Left renal cortex interstitium (tissue), 4 donors: ENCODE measurements at places on chromosomes 6 and 20. TPM values are rescaled to one million over a fixed set of nuclear protein-coding genes. Genes with fewer than 3 reads are reported as not detected.

DNA sequence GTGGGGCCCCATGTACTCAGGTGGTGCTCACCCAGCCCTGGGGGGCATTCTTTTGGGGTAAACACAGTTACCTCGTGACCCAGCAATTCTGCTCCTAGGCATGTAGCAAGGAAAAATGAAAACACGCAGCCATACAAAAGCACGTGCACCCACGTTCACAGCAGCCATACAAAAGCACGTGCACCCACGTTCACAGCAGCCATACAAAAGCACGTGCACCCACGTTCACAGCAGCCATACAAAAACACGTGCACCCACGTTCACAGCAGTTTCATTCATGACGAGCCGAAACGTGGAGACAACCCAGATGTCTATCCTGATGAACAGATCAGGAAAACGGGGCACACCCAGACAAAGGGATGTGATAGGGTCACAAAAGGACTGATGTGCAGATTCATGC lies 57.1 kb downstream of the YTHDF1 start:
- no peak for DNase-seq

DNA sequence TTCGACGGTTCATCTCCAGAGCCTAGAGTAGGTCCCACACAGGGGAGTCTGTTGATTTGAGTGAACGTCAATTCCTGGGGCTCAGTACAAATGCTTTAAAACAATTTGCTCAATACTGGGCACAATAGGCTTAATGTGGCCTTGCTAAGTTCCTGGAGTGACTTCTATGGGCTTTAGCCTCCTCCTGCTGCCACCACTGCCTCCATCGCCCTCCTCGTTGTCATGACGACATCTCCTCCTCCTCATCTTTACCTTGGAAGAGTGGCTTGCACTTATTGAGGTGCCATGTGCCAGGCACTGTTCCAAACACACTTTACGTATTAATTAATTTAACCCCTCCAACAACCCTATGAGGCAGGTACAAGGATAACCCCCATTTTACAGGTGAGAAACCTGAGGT lies 11.8 kb upstream of the ZMYND8 start:
- no peak for DNase-seq

DNA sequence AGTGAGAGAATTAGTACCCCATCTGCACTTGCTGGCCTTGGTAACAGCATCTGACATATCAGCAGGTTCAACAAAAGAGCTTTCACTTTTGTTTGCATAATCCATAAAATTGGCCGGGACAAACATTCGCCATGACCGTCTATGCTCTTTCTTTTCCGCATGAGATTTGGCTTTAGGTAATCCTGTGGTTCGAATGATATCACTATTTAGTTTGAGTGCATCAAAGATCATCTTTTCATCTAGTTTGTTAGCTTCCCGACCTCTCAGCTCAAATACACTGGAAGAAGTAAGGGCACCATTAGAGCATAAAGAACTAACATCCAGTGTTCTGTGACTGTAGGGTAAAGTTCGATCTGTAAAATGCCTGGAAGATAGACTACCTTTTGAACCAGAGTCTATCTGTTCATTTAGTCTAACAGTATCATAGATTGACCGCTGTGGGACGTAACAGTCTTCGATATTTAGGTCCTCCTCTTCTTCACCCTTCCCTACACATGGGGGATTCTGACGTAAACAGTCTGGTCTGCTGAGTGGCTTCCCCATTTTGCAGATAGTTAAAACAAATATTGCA lies 101.6 kb downstream of the DST start:
- DNase-seq = no peak

DNA sequence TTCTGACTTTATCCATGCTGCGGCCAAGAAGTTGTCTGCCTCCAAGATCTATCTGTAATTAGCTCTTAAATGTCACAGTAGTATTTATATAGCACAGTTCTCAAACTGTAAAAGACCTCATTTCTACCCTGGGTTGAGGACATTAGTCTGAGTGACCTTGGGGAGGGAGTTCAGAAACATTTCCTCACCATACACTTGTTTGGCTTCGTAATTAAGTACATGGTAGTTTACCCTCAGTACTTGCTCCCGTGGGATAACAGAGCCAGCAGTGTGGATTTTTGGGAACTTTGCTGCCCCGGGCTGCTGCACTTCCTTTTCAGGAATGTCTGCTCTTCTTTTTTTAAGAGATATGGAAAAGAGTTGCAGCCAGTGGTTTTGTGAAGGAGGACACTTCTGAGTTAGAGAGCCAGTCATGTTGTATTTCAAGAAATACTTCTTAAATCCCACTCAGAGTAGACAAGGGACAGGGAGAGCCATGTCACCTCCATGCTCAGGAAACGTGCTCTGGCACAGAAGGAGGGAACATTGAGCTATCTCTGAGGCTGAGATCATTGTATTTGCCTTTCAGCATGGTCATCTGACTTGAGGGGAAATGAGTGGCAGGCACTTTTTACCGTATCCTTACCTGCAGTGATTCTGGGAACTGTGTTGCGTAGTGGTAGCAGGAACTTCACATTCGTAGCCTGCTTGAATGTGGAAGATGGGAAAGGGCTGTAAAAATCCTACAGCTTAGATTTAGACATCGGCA lies 33.6 kb downstream of the RPRD1B start:
- no peak for DNase-seq

GRCh38 chr6:119676961-119677360 lies 327.4 kb upstream of the MAN1A1 start:
- DNase-seq = no peak

DNA sequence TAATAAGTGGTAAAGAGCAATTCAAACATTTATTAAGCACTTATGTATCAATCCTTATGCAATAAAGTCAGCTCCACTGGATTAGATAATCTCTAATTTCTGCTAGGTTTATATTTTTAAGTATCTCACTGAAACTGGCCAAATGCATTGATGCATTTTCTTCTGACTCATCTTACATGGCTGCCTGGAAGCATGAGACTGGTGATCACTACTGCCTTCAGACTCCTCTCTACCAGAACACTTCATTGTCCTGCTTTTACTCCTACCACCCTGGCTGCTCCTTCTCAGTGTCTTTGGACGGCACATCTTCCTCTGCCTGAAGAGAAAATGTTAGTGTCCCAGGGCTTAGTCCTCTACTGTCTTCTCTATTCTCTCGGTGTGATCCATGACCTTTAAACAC lies 7.4 kb downstream of the CEP85L start:
- DNase-seq = no peak

- DNase-seq = no peak
These were observed 87.2 kb downstream of the ADAT2 start for GRCh38 chr6:143363299-143363698.

- no peak for DNase-seq
These were observed 84.2 kb upstream of the ZNFX1 start for GRCh38 chr20:49361862-49362660.

DNA sequence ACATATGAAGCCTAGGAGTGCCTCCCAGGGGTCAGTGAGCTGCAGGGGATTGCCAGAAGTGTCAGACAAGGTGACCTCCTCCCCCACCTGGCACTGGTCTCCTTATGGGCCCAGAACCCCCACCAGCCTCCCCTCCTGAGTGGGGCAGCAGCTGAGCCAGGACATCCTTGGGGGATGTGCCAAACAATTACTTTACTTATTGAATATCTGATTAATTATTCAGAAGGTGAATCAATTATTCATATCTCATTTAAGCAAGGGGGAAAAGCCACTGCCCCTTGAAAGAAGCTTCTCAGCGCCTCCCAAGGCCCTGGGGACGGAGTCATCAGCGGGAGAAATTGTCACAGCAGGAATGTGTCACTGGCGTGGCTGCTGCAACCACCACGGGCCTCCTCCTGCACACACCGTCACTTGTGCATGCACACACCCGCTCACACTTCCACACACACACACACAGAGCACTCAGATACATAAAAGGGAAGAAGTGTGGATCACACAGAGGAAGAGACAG lies 123.4 kb upstream of the MAFB start:
- no peak for DNase-seq

DNA sequence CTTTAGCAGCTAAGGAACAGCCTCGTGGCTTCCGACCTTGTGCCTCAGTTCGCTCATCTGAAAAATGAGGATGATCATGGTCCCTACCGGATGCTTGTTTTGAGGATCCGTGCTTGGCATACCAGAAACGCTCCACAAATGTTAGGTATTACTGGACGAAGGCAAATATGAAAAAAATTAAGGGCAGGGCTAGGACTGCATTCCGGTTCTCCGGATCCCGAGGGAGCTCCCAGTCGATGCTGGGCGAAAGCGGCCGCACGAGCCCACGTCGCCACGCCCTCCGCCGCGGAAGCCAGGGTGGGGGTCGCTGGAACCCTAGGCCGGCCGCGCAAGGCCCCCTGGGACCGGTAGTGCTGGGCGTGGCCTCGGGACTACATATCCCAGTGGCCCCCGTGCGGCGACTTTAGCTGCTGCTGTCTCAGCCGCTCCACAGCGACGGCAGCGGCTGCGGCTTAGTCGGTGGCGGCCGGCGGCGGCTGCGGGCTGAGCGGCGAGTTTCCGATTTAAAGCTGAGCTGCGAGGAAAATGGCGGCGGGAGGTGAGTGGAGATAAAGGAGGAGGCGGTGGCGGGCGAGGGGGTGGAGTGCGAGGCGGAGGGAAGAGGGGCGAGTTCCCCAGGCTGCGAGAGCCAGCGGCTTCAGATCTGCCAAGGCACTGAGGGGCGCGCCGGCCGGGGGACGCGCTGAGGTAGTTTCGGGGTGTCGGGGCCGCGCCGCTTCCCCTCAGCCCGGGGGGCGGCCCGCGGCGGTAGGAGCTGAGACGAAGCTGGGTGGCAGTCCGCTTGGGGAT lies at the start of gene NCOA3:
Gene NCOA3 (plus strand): TSS at position 406 of the 789 bp plus-strand sequence. CDS start 120,361 bp downstream, outside the sequence.
- peak; percentile 93 for DNase-seq

- no peak for DNase-seq
These were observed 52.9 kb downstream of the EDN1 start for GRCh38 chr6:12343122-12343439.

- no peak for DNase-seq
These were observed 40.4 kb upstream of the SGK1 start for GRCh38 chr6:134358320-134358719.

DNA sequence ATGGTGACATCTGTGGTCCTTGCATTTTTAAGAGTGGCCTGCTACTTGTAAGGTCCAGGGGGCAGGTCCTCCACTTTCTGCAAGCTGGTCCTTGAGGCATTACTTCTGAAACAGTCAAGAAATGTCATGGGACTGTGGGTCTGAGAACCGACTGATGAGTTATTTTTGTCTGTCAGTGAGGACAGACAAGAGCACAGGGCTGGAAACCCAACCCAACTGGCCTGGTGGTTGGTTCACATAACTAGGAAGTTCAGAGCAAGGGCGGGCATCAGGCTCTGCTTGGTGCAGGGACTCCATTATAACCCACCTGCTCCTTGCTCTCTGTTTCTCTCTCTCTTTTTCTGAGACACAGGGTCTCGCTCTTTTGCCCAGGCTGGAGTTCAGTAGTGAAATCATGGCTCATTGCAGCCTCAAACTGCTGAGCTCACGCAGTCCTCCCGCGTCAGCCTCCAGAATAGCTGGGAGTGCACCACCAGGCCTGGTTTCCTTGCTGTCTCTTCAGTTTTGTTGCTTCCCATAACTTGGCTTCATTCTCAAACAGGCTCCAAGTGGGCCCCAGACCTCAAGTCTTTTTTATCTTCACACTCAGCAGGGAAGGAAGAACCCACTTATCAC lies 9.2 kb downstream of the CST3 start:
- DNase-seq = no peak

GRCh38 chr6:6781873-6782227 lies 193.3 kb downstream of the LY86 start:
- DNase-seq = no peak

GRCh38 chr6:40410821-40411220 lies 176.3 kb downstream of the LRFN2 start:
- no peak for DNase-seq

DNA sequence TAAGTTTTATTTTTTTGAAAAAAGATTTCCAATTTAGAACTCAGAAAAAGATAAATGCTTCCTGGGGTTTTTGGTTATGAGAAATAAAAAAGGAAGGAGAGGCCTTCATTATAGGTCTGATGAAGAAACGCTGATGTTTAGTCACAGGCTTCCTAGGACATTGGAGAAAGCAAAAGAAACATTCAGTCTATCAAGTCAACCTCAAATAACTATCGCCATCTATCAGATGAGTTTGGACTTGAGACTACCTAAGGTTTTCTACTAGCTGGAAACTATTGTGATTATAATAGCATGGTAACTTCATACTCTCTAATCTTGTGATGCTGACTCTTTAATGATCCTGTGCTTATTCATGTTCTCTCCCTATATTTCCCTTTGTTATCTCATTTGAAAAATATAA lies 171.3 kb downstream of the TPBG start:
- no peak for DNase-seq

DNA sequence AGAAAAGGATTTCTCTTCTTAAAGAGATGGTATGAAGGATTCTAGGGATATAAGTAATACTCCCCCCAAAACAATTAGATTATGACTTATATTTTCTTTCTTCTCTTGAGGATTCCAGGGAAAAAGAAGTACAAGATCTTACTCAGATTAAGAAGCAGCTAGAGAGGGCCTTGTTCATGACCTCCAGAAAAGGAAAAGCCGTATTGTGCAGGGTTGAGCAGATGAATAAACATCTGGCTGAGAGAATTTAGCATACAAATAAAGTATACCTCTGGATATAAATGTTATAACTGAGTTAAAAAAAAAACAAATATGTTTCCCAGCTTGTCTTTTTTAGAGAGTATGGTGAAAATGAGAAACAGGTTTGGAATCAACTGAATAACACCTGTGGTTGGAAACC lies 11.3 kb downstream of the MYO6 start:
- no peak for DNase-seq

DNA sequence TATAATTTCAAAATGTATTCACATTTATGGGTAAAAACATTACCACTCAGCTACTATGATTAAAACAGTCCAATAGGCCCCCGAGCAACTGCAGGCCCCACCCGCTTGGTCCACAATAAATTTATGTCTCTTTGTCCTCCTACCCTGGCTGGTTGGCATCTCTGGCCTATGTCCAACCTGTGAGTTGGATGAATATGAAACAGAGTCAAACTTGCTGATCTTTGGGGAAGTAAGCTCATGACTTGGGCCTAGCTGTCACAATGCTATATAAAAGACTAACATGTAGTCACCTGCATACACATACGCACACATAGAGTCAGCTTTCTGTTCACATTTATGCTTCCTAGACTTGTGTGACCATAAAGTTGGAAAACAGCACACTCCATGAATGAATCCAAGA lies 20.5 kb downstream of the MAP7 start:
- no peak for DNase-seq

GRCh38 chr6:154485815-154486214 lies 24.7 kb downstream of the CNKSR3 start:
- no peak for DNase-seq

GRCh38 chr20:12837646-12838045 lies 171.1 kb upstream of the SPTLC3 start:
- DNase-seq = no peak

Gene METTL24
- 16.7 TPM for polyA plus RNA-seq

Gene HLA-DPB1
- polyA plus RNA-seq = 21.4 TPM

Gene FAM162B
- polyA plus RNA-seq = 7.4 TPM

Gene SLC25A27
- polyA plus RNA-seq = 58.9 TPM

Gene MDFI
- polyA plus RNA-seq = 62.2 TPM

Gene KHDC1L
- 0.32 TPM for polyA plus RNA-seq

Gene RNF5
- 108 TPM for polyA plus RNA-seq

Gene KCNS1
- polyA plus RNA-seq = 0.51 TPM

Gene OR2B6
- polyA plus RNA-seq = 0.43 TPM

Gene SLC52A3
- polyA plus RNA-seq = 4.8 TPM

Gene TFEB
- 9.0 TPM for polyA plus RNA-seq
